CD4-positive, alpha-beta T cell treated with Interleukin-12 subunit alpha and Interleukin-12 subunit beta, for 1 hour (primary cell): ENCODE measurements at places on chromosomes 1 and 21.

DNA sequence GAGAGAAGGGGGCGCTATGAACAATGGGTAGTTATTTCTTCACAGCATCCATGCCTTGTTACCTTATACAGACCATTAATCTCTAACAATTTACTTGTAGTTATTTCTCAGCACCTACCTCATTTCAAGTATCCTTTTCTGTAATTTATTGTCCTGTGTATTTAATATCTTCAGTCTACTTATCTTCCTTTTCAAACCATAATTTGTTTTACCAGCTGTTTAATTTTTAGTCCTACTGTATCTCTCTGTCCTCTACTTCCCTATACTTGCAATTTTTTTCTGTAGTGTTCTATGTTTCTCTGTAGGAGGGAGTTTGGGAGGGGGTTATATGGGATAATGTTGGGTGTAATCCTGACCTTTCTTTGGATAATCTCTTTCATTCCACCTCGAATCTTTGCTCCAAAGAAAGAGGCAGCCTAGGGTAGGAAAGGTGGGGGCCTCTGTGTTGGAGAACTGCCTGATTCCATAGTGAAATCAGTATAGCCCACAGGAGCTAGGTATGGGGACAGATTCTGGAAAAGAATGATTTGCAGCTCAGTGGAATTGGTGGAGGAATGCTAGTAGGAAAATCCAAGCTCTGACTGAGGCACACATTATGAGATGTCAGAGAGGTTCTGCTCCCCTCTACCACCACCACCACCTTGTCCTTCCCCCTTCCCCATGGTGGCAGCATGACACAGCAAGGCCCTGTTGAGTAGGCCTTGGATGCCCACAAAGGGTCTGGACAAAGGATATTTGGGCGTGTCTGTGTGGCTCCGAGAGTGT is 642 bp downstream of the MLLT11 start:
- no peak for DNase-seq

GRCh38 chr1:43844114-43844513 is 89.5 kb upstream of the ARTN start:
- DNase-seq, result no peak

DNA sequence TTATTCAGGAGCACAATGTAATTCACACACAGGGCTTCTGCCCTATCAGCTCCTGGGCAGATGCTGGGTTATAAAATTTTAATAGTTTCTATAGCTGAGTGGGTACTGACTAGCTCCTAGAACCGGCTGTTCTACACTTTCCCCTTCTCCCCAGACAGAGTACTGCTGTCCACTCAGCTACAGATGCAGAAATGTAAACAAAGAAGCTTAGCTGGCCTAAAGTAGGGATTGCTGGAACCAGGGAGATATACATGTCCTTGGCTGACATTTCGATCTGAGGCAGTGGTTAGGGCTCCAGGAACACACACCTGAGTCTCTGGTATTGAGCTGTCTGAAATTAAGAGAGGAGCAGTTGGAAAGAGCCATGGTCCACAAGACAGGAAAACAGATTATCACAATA is 211.5 kb upstream of the USP24 start:
- no peak for DNase-seq

- no peak for DNase-seq
Measured at GRCh38 chr21:14522736-14523135, 23.4 kb downstream of the SAMSN1 start.

DNA sequence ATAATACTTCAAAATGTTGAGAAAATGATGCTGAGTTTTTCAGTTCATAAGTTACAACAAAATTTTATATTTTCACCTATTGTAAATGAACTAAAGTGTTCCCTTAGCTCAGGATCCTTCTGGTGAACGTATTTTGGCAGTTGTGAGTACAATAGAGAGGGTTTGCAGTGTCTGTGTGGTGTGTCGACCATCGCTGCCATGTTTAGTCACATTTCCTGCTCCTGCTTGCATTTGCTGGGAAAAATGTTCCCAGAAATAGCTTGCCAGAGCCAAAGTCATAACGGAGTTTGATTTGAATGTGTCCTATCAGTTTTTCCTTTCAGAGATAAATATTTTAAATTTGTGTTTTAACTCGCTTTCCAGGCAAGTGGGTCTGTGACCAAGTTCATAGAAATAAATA is 117.1 kb upstream of the COL6A1 start:
- DNase-seq, result no peak
